ENCODE measurements at places on chromosomes 13 and 19. TPM values are rescaled to one million over a fixed set of nuclear protein-coding genes. Genes with fewer than 3 reads are reported as not detected.

Gene CACNG7
- not detected for total RNA-seq

Gene IZUMO2
- not detected for total RNA-seq

Gene THSD8
- 2.8 TPM for total RNA-seq

Gene KIR3DL1
- total RNA-seq, result not detected

Gene GPR4
- total RNA-seq, result not detected

Gene CCDC70
- not detected for total RNA-seq

Gene ZNF564
- 16.1 TPM for total RNA-seq

Gene OVOL3
- total RNA-seq, result not detected

Gene FFAR3
- total RNA-seq, result 1.7 TPM

Gene PRTN3
- total RNA-seq, result not detected

Gene KCTD12
- total RNA-seq, result 2.8 TPM

Gene KIR2DL4
- not detected for total RNA-seq

Gene DHX34
- total RNA-seq, result 11.7 TPM

Gene TMPRSS9
- total RNA-seq, result 0.17 TPM

Gene HIPK4
- total RNA-seq, result not detected

Gene KIR3DL2
- total RNA-seq, result 0.74 TPM

Gene LYPD3
- total RNA-seq, result 12.7 TPM

Gene CBY2
- 0.96 TPM for total RNA-seq

Gene SAE1
- 45.5 TPM for total RNA-seq

Gene CNN1
- total RNA-seq, result not detected

Gene FBXO27
- 0.35 TPM for total RNA-seq

Gene REEP6
- 1.3 TPM for total RNA-seq

Gene ONECUT3
- total RNA-seq, result not detected

Gene RFPL4AL1
- not detected for total RNA-seq

Gene IL27RA
- 51.9 TPM for total RNA-seq

Gene CDK8
- total RNA-seq, result 10.1 TPM

Gene SMIM44
- total RNA-seq, result not detected

Gene OR4F17
- total RNA-seq, result not detected

Gene FGF9
- total RNA-seq, result 0.35 TPM

Gene ERFL
- total RNA-seq, result 4.7 TPM

Gene RXFP2
- total RNA-seq, result not detected

Gene NOVA2
- total RNA-seq, result not detected

Gene TNFSF9
- total RNA-seq, result 4.5 TPM

Gene VAV1
- total RNA-seq, result 117 TPM

Gene SCAF1
- total RNA-seq, result 47.4 TPM

Data from CD4-positive, CD25-positive, alpha-beta regulatory T cell (primary cell).